ENCODE measurements at places on chromosomes 11 and 22.

DNA sequence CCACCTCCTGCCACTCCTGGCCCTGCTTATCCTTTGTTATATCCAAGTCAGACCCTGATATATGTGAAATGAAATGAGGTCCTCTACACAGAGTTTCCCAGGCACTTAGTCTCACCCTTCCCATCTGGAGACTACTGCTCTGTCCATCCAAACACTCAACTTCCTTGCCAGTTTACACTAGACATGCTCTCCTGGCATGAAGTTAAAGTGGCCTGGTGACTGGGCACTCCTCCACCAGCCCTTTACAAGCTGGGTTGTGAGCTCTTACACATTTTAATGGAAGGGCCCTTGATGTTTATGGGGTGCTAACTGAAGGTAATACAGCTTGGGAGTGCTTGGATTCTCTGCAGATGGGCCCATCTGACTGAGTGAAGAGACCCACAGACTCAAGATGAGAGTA lies 216.1 kb upstream of the NARS2 start:
- DNase-seq: no peak

DNA sequence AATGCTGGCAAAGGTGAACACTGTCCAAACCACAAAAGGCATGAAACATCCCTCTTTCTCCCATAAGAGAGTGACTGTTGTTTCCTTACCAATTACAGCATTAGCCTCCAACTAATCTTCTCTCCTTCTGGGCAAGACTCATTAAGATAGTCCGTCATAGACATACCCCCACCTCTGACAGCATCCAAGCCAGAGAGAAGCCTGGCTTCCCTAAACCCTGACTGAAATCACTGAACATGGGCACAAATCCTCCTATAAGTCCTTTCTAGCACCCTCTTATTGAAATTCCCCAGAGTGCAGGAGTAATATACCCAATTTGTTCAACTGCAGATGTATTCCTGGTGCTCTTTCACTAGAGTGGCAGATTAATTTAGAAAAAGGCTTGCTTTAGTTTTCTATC lies 1.7 kb upstream of the RNASEH2C start:
- no peak for DNase-seq

DNA sequence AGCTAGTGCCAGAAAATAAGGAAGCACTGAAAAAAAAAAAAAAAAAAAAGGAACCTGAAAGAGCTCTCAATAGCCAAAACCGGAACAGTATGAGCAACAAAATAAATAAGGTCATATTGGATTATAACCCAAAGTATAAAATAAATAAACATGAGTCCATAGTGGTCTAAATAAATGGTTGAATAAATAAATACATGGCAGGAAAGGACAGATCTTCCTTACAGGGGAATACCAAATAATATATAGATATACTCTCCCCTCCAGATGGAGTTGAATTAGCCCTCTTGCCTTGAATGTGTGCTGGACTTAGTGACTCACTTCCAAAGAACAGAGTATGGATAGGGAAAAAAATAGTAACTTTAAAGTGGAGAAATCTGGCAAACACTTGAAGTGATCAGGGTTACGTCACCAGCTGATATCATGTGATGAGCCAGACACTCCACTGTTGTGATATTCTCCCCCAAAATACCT lies 14.3 kb upstream of the ARRB1 start:
- DNase-seq: peak; percentile 51

GRCh38 chr11:35387111-35387982 lies 32.0 kb downstream of the SLC1A2 start:
- no peak for DNase-seq

DNA sequence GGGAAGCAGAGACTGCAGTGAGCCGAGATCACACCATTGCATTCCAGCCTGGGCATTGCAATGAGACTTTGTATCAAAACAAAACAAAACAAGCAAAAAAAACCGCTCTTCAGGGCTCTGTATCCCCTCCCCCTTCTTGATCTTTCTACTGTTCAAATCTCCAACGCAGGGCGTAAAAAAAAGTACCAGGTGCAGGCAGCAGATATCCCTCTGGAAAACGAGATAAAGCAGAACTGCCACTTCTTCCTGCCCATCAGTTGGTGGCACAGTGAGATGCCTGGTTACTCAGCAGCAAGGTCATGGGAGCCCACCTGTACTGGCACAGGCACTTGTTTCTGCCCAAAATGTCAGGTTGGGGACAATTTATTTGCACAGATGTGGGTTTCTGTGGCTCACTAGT lies 11.2 kb downstream of the CCS start:
- no peak for DNase-seq

DNA sequence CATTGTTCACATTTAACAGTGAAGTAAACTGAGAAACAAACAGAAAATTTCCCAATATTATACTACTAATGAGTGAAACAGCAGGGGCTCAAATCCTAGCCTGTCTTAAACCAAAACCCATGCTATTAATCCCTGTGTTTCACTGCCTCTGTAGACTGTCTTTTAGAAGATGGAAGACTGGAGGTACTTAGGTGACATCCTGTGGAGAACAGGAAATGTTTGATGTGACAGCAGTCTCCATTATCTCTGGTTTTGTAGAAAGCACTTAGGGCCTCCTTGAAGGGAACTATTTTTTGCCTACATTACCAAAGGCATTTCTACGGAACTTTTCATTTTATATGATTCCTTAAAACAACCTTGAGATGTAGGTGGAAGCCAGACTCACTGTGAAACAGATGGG lies 288.1 kb upstream of the SORL1-AS1 start:
- DNase-seq: no peak

DNA sequence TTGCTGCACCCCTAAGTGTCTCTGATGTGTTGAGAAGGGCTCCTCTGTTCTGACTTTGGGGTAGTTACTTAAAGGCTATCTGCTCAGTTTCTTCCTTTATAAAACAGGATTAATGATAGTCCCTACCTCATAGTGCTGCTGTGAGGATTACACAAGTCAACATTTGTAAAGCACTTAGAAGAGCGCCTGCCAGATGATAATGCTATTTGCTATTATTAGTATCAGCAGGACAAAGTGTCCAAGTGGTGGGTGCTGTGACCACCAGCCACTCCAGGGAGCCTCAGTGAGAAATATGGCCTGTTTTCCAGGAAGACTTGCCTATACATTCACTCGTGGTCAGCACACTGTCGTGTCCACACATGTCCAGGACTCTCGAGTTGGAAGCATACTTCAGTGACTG lies 16.2 kb downstream of the POU2F3 start:
- DNase-seq: no peak

- no peak for DNase-seq
These were observed 33.2 kb downstream of the ADORA2A start for GRCh38 chr22:24460418-24461089.

GRCh38 chr22:46355369-46355995 lies 20.0 kb downstream of the TRMU start:
- DNase-seq: peak; percentile 54

- peak; percentile 53 for DNase-seq
These were observed 37.5 kb downstream of the RBFOX2 start for GRCh38 chr22:35991168-35991567.

- no peak for DNase-seq
These were observed 185.9 kb upstream of the ZBED5 start for GRCh38 chr11:11043721-11044120.

GRCh38 chr11:8293171-8293570 lies 29.5 kb upstream of the LMO1 start:
- no peak for DNase-seq

DNA sequence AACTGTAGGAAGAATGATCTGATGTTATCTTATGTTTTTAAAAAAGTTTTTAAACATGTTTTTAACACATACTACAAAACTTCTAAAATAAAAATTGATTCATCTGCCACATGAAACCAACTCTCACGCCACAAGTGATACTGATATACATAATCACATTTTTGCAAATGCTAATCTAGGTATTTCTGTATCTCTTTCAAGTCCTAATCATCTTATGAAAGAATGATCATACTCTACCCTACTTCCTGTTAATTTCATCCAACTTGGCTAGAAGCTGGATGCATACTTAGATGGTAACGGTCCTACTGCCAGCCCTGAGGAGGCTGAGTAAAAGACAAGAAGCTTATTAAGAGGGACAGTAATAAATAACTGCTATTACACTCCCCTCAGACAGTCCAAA lies 19.2 kb downstream of the THAP12 start:
- DNase-seq: no peak

DNA sequence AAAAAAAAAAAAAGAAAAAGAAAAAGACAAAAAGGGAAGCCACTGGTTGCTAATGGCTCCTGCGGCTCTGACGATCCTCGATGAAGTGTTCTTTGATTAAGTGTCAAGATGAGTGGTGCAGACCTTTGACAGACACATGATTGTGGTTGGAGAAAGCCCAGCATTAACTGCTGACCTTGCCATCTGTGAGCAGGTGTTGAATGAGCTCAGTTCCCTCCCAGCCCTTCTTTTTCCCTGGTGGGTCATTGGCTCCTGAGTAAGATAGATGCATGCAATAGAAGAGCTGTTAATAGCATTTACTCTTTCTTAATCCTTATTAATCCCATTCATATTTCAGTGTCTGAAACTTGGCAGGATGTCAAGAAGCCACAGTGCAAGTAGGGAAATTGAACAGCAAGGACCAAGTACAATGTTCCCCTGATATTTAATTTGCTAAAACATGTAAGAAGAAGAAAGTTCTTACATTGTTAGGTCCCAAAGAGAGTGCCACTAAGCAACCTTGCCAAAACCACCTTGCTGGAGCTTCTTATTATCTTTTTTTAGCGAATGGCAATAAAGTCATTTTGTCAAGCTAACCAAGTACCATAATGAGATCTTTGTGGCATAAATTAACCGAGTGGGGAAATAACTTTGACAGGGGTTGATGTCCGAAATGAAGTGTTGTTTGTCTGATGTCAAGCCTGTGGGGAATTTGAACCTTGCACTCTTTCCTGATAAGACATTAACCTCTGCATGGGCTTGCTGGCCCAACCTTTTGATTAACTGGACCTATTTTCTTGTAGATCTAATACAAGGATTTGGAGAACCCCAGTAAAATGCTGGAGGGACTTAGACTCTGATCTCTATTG lies 113.7 kb downstream of the PTPRJ start:
- peak; percentile 17 for DNase-seq

DNA sequence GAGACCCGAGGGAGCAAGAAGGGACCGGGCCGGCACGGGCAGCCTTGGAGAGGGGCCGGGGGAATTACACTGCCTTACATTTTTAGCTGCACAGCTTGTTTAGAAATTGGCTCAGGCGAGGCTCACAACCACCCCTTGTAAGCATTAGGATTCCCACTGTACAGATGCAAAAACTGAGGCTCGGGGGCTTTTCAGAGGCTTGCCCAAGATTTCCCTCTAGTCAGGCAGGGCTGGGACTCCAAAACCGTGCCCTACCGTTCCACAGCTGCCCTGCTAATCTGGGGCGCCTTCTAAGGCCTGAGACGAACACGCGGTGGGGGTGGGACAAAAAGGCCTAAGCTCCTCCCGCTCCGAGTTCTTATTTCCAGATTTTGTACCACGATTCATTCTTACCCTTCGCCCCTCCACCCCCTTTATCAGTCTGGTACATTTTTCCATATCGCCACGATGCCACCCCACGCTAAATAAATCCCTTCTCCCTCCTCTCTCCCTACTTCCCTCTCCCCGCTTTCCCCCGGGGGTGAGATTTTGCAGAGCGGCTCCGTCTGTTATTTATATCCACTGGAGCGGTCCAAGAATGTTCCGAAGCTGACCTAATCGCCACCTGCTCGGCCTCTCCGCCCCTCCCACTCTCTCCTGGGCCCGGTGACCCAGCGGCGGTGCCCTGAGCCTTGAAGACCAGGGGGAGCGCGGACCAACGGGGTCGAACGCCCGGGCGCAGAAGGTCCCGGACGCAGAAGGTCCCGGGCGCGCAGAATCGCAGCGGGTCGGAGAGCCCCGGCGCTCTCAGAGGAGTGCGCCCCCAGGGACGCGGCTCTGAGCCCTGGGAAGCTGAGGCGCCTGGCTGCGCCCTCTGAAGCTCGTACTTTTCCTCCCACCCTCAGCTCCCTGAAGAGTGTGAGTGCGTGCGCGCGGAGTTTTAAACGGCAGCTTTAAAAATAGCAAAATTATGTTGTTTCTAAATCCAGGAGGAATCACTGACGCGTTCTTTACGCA lies 764 bp upstream of the PACSIN3 start:
- peak; percentile 23 for DNase-seq

- DNase-seq: peak; percentile 66
These were observed 5.7 kb upstream of the SEPTIN3 start for GRCh38 chr22:41963453-41964111.

GRCh38 chr22:30288419-30289140 lies 725 bp downstream of the CASTOR1 start:
- no peak for DNase-seq

DNA sequence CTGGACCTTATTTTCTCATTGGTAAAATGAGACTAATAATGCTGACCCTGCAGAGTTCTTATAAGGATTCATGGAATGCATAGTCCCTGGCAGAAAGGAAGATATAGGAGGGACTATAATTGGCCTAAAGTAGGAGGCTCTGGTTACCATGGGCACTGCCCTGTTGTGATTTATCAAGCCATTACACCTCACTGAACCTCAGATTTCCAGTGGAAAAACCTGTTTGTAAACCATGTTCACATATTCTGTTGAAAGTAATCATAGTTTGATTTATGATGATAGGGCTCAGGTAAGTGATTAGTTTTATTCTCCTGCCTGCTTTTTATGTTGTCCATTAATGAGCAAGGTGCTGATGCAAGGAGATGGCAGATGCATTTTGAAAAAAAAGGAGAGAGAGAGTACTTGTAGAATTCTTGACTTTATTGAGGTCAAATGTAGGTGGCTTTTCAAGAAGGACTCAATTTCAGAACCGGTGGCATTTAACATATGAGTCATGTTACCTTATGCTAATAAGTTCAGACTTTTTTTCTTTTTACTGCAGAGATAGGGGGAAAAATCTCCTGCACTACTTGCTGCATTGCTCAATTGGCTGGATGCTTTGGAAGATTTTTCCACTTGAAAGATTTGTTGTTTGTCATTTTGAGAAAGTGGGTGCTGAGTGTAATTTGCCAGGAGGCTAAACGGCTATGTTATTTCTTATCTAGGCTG lies 14.6 kb downstream of the NF2 start:
- peak; percentile 57 for DNase-seq

DNA sequence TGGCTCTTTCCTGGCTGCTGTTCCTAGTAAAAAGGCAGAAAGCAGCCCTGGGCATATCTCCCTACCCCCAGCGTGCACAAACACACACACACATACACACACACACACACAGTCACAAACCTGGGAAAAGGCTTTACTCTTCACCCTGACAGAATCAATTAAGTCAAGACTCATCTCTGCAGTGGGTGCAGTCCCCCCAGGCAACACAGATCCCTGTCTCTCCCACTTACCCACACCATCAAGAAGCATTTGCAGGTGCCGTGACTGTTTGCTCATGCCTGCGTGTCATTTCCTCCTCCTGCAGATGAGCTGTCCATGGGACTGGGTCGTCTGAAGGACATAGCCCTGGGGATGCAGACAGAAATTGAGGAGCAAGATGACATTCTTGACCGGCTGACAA lies 28.6 kb downstream of the SNAP29 start:
- no peak for DNase-seq

Measured in AG10803 (cell line).